Activated naive CD8-positive, alpha-beta T cell treated with anti-CD3 and anti-CD28 coated beads for 36 hours (primary cell): ENCODE measurements at places on chromosomes 13 and 19.

DNA sequence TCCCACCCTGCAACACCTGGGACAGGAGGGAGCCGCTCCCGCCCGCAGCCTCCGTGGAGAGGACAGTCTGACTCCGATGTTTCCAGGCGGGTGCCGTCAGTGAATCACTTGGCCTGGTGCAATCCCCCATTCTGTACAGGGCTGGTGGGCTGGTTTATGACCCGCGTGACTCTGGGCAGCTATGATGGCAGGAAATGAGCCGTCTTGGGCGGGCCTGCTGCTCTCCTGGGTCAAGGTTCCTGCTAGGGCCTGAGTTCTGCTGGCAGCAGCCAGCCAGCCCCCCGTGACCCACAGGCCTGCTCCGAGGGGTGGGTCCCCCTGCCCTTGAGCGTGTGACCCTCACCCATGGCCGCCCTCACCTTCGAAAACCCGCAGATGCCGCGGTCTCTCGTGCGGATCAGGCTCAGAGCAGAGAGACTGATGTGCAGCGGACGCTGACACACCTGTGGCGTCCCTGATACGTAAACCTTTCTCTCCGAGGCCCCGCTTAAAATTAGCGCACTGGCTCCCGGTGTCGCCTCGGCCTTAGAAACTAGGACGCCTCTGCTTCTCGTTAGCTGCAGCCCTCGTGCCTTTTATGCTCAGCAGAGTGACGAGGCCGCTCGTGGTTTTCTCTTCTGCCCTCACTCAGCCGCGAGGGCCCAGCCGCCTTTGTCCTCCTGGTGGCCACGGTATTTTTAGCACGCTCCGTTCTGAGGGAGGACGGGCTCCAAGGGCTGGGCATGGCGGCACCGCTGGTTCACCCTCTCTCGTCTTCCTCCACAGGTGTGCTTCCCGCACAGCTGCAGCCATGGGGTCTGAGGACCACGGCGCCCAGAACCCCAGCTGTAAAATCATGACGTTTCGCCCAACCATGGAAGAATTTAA is 63.4 kb downstream of the KDM4B start:
- DNase-seq: no peak

DNA sequence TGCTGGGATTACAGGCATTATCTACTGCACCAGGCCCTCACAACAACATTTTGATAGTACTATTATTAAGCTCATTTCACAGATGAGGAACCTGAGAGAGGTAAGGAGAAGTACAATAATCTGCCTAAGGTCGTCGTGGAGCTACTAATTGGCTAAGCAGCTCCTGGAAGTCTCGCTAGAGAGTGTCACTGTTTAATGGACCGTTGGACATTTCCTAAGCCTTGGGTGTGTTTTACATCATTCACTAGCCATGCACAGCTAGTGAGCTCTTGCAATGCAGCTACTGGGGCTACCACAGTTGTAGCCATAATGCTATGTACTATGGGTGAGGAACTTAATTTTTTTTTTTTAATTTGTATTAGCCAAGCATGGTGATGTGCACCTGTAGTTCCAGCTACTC is 34.0 kb upstream of the OR1M1 start:
- no peak for DNase-seq

GRCh38 chr13:45895881-45896280 is 44.3 kb upstream of the SIAH3 start:
- DNase-seq: no peak

- no peak for DNase-seq
These were observed 6.8 kb downstream of the GIPC3 start for GRCh38 chr19:3591876-3592613.

- no peak for DNase-seq
These were observed 568 bp downstream of the ATP11A start for GRCh38 chr13:112690283-112690929.
